ENCODE measurements at places on chromosomes 2 and 18. TPM values are rescaled to one million over a fixed set of nuclear protein-coding genes. Genes with fewer than 3 reads are reported as not detected.

DNA sequence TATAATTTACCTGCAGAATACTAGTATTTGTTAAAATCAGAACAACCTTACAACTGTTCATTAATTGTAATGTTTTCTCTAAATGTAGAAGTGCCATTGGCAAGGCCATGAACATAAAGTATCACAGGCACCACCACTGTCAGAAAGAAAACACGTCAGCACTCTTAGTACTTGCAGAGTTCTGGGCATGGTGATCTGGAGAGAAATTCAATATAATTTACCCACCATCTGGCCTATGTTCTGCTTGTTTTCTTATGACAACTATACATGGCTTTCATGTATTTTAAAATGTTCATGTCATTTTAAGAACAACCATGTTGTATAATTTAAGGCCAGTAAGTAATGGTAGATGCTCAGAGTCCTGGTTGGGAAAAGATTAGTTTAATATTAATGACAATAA, 114.2 kb upstream of the SULT1C3 start:
- no peaks in the 10 kb centered on the region for H3K27me3 ChIP-seq
- H3K4me1 ChIP-seq = no peaks in the 10 kb centered on the region
- no peak for DNase-seq
- no peak overlapping the region for H3K4me3 ChIP-seq

GRCh38 chr2:29281916-29282247, 166.7 kb downstream of the CLIP4 start:
- no peaks in the 10 kb centered on the region for H3K36me3 ChIP-seq
- DNase-seq = no peak
- no peaks in the 10 kb centered on the region for H3K27me3 ChIP-seq
- no peak overlapping the region for H3K4me3 ChIP-seq
- H3K27ac ChIP-seq = no peak overlapping the region

CTLA4 gene
- 1.4 TPM for total RNA-seq

GRCh38 chr2:201881741-201882140, 75.4 kb downstream of the CDK15 start:
- no peak overlapping the region for H3K27ac ChIP-seq
- peaks cover 42% of the 10 kb centered on the region for H3K4me1 ChIP-seq
- no peaks in the 10 kb centered on the region for H3K36me3 ChIP-seq
- no peak overlapping the region for H3K4me3 ChIP-seq
- no peaks in the 10 kb centered on the region for H3K27me3 ChIP-seq
- DNase-seq = no peak

GALNT14 gene
- not detected for total RNA-seq

GRCh38 chr18:54777118-54777791, 51.0 kb upstream of the RAB27B start:
- no peaks in the 10 kb centered on the region for H3K4me1 ChIP-seq
- H3K4me3 ChIP-seq = no peak overlapping the region
- H3K36me3 ChIP-seq = no peaks in the 10 kb centered on the region
- no peak for DNase-seq
- no peak overlapping the region for H3K27ac ChIP-seq

LOXHD1 gene
- total RNA-seq = 0.27 TPM

GRCh38 chr2:151238527-151239487, 22.9 kb downstream of the RBM43 start:
- no peaks in the 10 kb centered on the region for H3K36me3 ChIP-seq
- no peaks in the 10 kb centered on the region for H3K27me3 ChIP-seq
- H3K27ac ChIP-seq = no peak overlapping the region

CHRND gene
- not detected for total RNA-seq

DNA sequence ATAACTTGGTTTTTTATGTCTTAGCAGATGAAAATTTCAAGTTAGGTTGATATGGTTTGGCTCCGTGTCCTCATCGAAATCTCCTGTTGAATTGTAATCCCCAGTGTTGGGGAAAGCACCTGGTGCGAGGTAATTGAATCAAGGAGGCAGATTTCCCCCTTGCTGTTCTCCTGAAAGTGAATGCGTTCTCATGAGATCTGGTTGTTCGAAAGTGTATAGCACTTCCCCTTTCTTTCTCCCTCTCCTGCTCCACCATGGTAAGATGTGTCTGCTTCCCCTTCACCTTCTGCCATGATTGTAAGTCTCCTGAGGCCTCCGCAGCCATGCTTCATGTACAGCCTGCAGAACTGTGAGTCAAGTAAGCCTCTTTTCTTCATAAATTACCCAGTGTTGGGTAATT, 242.1 kb upstream of the TNP1 start:
- no peaks in the 10 kb centered on the region for H3K36me3 ChIP-seq

DNA sequence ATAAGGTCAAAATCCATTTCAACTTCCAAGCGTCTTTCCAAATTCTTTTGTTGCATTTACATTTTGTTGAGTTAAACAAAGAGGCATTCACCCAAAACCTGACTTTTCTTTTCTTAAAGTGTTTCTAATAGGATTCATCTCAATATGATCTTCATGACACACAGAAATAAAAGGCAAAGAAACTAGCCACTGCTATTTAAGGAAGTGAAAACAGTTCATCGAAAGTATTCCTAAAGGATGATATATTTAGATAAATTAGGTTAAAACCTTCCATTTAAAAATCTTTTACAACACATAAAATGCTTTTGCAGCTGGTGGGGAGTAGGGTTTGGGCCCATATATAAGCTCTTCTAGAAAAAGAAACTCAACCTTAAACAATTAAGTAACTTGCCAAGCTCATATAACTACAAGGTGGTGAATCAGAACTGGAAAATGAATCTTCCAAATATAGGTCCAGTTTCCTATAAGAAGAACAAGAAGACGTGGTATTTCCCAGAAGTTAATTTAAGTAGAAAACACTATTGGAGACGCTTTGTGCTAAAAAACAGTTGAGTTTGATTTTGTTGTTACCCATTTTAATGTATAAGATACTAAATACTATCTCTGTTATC, 336.0 kb upstream of the HNRNPA3 start:
- no peak for DNase-seq
- H3K36me3 ChIP-seq = no peaks in the 10 kb centered on the region
- no peaks in the 10 kb centered on the region for H3K4me1 ChIP-seq
- no peaks in the 10 kb centered on the region for H3K27me3 ChIP-seq
- no peak overlapping the region for H3K4me3 ChIP-seq

GRCh38 chr2:208929894-208930427, 493.9 kb upstream of the MAP2 start:
- H3K4me1 ChIP-seq = no peaks in the 10 kb centered on the region
- no peak overlapping the region for H3K27ac ChIP-seq
- no peak overlapping the region for H3K4me3 ChIP-seq
- no peak for DNase-seq
- no peaks in the 10 kb centered on the region for H3K27me3 ChIP-seq

VSNL1 gene
- total RNA-seq = not detected

MREG gene
- total RNA-seq = 10.7 TPM

ADD2 gene
- total RNA-seq = 1.6 TPM

KCNJ13 gene
- not detected for total RNA-seq

ABCG8 gene
- total RNA-seq = not detected

DNA sequence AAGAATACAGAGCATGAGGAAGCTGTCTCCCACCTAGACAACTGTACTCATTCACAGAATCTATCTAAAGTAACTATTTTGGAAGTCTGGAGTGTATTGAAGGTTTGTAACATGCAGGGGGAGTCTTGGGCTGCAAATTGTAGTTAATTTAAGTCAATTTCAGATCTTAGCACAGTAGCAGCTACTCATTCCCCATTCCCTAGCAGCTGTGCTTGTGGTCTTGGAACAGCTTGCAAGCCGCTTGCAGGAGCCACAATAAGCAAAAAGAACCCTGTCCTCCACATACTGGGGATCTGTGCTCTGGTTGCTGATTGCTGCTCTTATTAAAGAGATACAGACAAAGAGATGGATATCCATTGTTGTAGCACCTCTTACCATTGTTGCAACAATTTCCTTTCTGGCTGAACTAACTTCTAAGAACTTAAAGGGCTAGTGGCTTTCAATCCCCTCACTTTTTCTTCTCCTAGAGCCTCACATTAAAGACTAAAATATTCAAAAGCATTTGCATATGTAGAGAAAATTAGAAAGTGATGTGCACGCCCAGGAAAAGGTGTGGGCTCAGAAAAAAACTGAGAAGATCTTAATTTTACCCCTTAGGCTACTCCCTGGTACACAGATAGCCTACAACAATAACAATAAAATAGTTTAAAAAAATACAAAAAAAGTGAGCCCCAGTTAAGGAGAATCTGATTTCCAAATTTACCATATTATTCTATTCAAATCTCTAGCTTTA, 1775.1 kb upstream of the PIK3C3 start:
- H3K4me1 ChIP-seq = no peaks in the 10 kb centered on the region
- no peak for DNase-seq
- no peaks in the 10 kb centered on the region for H3K27me3 ChIP-seq
- H3K27ac ChIP-seq = no peak overlapping the region
- no peaks in the 10 kb centered on the region for H3K36me3 ChIP-seq
- H3K4me3 ChIP-seq = no peak overlapping the region

- no peaks in the 10 kb centered on the region for H3K36me3 ChIP-seq
- no peaks in the 10 kb centered on the region for H3K27me3 ChIP-seq
- no peak overlapping the region for H3K4me3 ChIP-seq
- no peaks in the 10 kb centered on the region for H3K4me1 ChIP-seq
Observed at GRCh38 chr18:23306822-23307221, 146.3 kb upstream of the RIOK3 start.

EVX2 gene
- not detected for total RNA-seq

AQP12B gene
- total RNA-seq = not detected

LCT gene
- total RNA-seq = 0.28 TPM

PNPT1 gene
- total RNA-seq = 8.9 TPM

DYNAP gene
- total RNA-seq = not detected

- H3K36me3 ChIP-seq = no peaks in the 10 kb centered on the region
- no peak for DNase-seq
- peaks cover 20% of the 10 kb centered on the region for H3K4me1 ChIP-seq
Observed at GRCh38 chr2:237590272-237591140, at the start of gene RAB17. Gene RAB17, minus strand, starts transcription at chr2:237590734. Its CDS starts 4,580 bp downstream, at chr2:237586154.

TMEM17 gene
- total RNA-seq = 2.7 TPM

- H3K27ac ChIP-seq = no peak overlapping the region
- DNase-seq = no peak
Observed at GRCh38 chr2:69275490-69275889, 111.5 kb downstream of the GFPT1 start.

DNA sequence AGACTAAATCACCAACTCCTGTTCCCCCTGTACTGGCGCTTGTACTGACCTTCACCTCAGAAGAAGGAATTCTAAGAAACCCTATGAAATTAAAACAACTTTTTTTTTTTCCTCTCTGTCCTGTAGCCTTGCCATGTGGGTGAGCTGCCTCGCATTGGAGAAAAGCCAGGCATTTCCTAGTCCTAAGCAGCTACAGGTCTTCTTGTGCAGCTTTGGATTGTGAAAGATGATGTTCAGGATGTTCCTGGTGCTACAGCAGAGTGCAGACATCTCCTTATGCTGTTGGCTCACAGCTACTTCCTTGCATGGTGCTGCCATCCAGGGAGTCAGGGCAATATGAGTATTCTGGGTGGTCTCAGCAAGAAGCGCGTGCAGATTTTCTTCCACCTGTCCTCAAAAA, 11.9 kb downstream of the PIK3C3 start:
- DNase-seq = no peak
- peaks cover 18% of the 10 kb centered on the region for H3K36me3 ChIP-seq
- no peak overlapping the region for H3K4me3 ChIP-seq
- H3K4me1 ChIP-seq = peaks cover 2% of the 10 kb centered on the region
- H3K27me3 ChIP-seq = no peaks in the 10 kb centered on the region

DNA sequence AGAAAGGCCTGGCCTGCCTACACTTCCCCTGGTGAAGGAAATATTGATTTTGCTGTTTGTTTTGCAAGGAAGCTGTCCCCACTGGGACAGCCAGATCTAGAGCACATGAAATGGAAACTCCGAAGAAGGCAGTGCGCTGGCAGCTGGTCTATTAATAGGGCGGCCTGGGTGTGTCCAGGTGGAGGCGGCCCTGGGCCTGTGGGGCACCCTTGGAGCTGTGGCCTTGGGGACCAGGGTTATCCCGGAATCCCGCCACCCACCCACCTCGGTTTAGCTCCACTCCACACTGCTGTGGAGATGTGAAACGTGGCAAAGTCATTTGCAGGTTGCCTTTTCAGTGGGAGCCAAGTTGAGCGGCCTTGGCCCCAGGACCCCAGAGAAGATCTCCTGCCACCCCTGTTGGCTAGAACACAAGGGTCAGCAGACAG, 204.3 kb downstream of the KLHL29 start:
- no peak for DNase-seq
- no peak overlapping the region for H3K27ac ChIP-seq
- H3K4me3 ChIP-seq = no peak overlapping the region
- H3K4me1 ChIP-seq = peaks cover 32% of the 10 kb centered on the region
- no peaks in the 10 kb centered on the region for H3K36me3 ChIP-seq

DNA sequence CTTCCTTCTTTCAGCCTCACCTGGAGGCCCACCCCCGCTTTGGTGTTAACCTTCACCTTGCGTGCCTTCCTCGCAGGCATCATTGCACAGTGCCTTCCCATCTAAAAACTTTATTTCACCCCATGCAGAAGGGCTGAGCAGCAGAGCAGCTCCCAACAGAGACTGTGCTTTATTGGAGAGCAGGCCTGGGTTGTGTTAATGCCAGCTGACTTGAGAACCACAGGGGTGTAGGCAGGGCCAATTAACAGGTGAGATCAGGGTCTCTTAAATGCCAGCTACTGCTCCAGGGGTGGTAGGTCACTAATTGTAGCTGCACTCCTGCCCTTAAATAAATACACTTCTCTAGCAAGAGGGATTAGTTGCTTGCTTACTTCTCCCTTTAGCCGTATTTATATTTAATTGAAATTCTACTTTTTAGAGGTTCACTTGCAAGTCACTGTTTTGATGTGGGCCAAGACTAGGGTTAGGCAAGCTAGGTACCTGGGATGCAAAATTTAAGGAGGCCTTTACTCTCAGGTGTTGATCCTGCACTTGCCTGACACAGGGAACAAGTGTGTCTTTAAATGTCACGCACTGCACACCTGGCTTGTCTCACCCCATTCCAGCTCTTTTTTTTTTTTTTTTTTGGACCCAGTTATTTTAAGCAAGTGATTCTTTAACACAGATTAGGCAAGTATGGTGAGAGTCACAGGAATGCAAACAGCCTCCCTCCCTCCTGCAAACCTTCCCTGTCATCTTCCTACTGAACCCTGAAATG, 54.5 kb downstream of the LYPD1 start:
- H3K36me3 ChIP-seq = no peaks in the 10 kb centered on the region
- DNase-seq = no peak
- H3K27me3 ChIP-seq = no peaks in the 10 kb centered on the region

DSC3 gene
- total RNA-seq = 12.9 TPM

GAL3ST2 gene
- 2.2 TPM for total RNA-seq

TTC32 gene
- 11.9 TPM for total RNA-seq

DNA sequence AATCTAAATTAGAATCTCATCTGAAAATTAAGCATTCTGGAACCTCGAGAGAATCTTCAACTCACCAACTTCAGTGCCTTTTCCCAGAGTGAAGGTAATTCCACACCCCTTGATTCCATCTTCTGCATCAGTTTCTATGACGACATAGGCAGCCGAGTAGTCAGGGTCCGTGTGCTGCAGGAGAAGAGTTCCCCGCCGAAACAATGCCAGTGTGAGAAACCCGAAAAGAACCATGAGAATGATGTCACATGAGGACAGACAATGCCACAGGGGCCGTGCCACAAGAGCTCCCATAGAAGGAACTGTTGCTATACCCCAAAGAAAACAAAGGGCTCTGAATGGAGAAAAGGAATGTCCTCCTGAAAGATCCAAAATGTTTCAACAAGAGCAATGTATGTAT, 6.0 kb downstream of the ENOSF1 start:
- H3K4me1 ChIP-seq = peaks cover 11% of the 10 kb centered on the region
- no peak overlapping the region for H3K27ac ChIP-seq
- no peak for DNase-seq
- H3K4me3 ChIP-seq = no peak overlapping the region
